ENCODE measurements at places on chromosomes 13 and 19. TPM values are rescaled to one million over a fixed set of nuclear protein-coding genes. Genes with fewer than 3 reads are reported as not detected.

KMT5C gene
- 3.9 TPM for total RNA-seq

KLK1 gene
- total RNA-seq, result not detected

ZNF85 gene
- total RNA-seq, result 4.9 TPM

PRR19 gene
- not detected for total RNA-seq

Data from epithelial cell of umbilical artery (primary cell).